Femur (tissue), 1 donor: ENCODE measurements at places on chromosomes 3 and 15.

DNA sequence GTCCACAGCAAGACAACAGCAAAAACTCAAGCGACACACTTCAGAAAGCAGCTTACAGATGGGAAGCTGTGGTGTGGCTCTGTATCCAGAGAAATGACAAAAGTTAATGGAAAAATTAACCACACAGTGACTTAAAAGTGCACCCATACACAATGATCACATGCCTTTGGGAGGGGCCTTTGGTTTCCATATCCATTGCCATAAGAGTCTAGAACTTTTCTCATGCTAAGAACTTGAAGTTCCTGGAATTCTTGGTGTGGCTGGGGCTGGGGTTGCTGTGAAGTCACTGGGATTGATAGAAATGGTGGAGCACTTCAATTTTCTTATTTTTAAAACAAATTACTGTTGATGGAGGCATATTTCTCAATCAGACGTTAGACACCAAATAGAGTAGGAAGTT is 108.6 kb upstream of the FEZF2 start:
- no peak for DNase-seq

GRCh38 chr3:106728315-106729098 is 648.7 kb upstream of the CCDC54 start:
- DNase-seq: no peak

DNA sequence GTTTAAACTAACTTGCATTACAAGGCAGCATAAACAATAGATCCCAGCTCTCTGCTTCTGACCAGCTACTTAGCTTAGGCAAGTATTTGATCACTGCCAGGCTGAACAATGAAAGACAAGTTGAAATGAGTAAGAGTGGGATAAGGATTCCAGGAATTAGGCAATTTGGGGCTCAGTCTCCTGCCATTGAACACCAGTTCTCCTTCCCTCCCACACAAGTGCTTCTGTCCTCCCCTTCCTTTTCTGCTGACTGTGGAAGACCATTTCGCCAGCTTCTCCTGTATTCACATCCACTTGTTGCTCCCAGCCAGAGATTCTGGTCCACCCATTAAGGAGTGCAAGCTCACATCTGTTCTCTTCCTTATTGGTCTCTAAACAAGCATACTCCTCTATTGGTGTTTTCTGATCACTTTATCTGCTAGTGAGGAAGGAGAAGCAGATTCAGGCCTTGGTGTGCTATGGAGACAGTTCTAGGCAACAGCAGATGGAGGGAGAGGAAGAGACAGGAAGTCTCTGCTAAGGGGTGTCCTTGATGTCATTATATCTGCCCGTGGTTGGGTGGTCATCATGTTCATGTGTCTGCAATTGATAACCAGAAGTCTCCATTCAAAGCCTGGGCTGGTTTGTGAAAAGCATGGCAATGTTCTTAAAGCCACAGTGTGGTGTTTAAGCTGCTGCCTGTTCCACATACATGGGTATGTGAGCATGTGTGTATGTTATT is 121.5 kb downstream of the PLCL2 start:
- no peak for DNase-seq

- DNase-seq: no peak
Observed at GRCh38 chr3:101884776-101885175, 35.5 kb downstream of the NFKBIZ start.

DNA sequence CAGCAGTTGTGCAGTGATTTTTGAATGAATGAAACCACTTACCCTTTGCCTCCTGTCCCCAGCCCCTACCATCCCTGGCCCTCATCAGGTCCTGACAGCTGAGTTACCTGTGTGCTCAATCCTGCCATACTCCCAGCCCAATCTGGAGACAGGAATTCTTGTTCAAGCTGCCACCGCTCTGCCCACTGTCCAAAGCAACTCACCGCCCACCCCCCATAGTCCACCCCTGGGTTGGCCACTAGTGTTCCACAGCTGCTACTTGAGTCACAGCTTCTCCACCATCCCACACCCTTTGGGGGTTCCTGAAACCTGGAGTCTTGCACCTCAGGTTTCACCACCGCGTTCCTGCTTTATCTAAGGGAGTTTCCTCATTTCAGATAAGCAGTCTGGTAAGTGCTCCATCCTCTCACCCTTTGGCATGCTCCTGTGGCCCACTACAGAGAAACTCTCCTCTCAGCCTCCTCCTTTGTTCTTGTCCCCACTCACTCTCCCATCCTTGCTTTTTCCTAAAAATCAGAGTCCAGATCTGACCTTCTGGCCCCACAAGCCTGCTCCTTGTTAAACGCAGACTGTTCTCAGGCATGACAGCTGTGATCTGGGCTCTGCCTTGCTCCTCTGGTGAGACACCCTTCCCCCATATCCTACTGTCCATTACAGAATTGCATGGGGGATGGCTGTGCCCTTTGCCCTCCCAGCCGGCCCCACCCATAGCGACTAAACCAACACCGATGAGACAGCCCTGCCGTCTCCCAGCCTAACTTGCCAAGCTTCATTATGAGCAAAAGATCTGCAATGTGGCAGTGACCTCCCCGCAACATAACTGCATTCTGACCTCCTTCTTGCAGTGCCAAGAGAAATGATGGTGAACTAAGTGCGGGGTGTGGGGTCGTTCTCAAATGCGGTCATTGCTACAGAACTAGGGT is 50.0 kb downstream of the CYP19A1 start:
- no peak for DNase-seq

GRCh38 chr15:57025264-57025926 is 107.0 kb downstream of the TCF12 start:
- no peak for DNase-seq

DNA sequence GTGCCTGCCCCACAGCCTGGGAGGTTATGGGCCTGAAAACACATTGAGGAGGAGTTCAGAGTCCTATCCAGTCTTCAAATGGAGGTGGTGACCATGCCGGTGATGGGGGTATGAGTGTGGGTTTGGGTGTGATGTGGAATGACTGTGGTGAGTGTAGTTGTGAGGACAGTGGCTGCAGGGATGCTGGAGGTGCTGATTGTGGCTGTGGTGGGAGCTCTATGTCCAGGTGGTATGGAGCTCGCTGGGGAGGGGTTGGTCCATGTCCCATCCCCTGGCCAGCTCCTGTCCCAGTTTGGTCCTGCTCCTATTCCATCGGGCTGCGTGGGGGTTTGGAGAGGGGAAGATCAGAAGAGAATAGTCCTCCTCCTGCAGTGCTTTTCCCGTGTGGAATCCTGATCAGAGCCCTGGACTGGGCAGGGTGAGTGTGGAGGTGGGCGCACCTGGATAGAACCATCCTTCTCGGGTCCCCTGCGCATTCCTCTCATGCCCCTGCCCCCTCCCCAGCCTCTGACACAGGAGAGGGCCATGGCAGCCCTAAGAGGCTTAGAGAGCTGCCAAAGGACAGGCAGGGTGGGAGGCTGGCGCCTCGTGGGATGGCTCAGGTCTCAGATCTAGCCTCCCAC is 23.0 kb upstream of the GOLGA6C start:
- no peak for DNase-seq

GRCh38 chr3:53361852-53362251 is 14.5 kb upstream of the DCP1A start:
- DNase-seq: no peak

DNA sequence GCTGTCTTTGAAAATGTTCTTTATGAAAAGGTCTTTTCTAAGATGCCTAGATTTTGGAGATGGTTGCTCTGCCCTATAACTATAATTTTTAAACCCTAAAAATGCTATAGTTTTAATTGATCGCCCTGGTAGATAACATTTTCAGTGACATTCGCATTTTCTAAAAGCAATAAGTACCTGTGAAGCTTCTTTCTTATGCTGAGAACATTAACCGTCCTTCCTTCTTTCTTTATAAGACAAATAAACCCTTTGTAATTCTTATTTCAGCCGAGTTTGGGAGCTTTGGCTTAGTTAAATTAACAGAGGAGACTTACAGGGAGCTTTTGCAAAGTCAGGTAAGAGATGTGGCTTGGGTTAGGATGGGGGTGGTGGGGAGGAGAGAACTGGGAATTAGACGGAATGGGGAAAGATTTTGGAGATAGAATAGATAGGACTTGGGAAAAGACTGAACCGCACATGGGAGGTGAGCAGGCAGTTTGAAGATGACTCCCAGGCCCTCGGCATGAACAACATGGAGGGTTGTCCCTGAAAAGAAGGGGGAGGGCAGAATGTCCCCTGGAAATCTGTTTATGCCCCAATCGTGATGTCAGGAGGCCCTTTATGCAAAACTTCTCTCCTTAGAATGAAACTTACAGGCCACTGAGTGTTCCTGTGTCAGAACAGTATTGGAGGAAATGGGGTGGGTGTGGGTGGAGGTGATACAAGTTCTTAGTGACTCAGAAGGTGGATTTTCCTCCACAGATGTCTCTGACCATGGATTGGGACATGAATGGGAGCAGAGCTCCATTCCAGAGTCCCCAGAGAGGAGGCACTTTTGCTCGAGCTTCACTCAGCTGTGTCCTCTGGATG is 76.2 kb upstream of the LARS2 start:
- DNase-seq: no peak

- no peak for DNase-seq
Observed at GRCh38 chr3:90062016-90062415, 954.6 kb downstream of the EPHA3 start.

- no peak for DNase-seq
Observed at GRCh38 chr3:111269777-111270176, 198.2 kb downstream of the NECTIN3 start.

GRCh38 chr3:131731709-131732108 is 228.9 kb upstream of the MRPL3 start:
- DNase-seq: no peak

DNA sequence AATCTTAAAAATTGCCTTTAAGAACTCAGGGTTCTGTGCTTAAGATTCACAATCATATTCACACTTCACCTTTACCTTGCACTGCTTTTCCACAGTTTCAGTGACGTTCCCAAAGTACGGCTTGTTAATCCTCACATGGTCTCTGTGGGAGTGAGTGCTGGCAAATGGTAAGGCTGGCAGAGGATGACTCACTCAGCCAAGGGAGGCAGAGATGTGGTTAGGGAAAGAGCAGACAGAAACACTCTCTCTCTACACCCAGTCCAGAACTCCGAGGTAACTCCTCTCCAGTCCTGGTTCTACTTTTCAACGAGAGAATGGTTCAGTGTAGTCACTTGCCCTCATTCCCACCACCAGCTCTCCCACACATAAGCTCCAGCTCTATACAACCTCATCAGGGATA is 33.1 kb downstream of the RASGRP1 start:
- no peak for DNase-seq

GRCh38 chr3:134066158-134066541 is 36.4 kb upstream of the SLCO2A1 start:
- DNase-seq: no peak

DNA sequence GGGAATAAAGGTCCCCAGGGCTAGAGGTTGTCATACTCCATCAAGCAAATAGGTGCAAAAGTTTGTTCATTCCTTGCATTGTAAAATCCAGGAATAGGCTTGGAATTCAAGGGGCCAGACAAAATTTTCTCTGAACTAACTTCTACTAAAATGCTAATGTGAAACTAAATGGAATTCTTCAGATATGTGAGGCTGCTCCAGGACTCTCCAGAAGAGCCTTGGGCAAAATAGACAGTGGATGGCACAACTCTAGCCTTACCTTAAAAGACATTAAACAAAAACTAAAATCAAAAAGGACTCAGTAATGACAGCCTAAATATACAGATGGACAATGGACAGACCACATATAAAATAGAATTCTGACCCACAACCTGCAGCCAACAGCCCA is 130.8 kb upstream of the STRIT1 start:
- no peak for DNase-seq

DNA sequence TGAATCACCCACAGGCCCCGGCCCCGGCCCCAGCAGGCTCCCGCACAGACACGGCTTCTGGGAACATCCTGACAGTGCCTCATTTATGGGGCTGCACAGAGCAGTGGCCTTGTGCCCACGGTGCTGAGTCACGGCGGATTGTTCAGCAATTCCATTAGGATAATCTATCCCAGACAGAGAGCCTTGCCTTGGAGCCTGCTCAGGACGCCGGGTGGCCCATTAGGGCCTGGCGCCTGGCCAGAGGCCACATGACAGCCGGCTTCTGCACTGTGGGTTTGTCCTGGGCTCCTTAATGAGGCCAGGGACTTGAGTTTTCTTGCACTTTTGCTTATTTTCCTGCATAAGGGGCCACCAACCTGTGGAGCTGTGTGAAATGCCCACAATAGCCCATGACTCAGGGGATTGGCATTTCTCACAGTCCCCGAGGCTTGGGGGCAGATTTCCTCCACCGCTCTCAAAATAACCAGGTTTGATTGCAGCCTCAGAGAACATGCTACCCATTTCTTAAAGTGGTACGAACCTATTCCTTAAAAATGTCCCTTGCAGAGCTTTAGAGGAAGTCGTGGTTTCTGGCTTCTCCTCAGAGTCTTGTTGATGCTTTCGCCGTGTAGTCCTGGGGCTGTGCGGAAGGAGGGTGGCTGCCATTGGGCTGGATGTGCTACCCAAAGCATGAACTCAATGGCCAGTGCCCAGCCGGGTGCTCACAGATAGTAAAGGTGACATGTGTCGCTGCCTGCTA is 19.0 kb downstream of the SYNM start:
- peak; percentile 92 for DNase-seq

GRCh38 chr3:16510620-16511319 is 2.7 kb downstream of the RFTN1 start:
- no peak for DNase-seq

DNA sequence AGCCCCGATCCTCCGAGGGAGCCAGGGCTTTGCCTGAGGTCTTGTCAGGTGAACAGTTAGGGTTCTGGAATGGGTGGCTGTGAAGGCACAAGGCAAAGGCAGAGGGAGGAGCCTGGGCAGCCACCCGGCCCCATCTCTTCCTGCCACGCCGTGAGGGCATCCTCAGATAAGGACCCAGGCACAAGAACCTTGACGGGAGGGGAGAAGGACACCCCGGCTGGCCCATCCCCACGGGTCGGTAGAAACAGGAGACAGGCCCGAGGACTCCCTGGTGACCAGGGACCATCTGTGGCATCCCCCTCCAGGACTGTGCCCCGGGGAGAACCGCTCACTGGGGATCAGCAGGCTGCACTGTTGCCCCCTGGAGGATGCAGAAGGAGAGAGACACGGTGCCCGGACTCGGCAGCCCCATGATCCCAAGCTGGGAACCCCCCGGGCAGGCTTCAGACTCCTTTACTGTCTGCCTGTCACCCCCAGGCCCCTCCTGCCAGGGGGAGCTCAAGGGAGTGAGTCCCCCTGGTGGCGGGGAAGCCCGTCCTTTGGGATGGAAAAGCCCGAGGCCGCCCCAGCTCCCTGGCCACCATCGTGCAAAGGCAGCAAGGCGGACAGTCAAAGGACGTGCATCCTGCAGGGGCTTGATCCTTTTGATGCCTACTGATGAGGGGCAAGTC is 12.3 kb upstream of the PCSK6 start:
- no peak for DNase-seq

- no peak for DNase-seq
Observed at GRCh38 chr15:67134067-67134838, 68.9 kb downstream of the SMAD3 start.
